ENCODE measurements at places on chromosomes 16 and 17.

DNA sequence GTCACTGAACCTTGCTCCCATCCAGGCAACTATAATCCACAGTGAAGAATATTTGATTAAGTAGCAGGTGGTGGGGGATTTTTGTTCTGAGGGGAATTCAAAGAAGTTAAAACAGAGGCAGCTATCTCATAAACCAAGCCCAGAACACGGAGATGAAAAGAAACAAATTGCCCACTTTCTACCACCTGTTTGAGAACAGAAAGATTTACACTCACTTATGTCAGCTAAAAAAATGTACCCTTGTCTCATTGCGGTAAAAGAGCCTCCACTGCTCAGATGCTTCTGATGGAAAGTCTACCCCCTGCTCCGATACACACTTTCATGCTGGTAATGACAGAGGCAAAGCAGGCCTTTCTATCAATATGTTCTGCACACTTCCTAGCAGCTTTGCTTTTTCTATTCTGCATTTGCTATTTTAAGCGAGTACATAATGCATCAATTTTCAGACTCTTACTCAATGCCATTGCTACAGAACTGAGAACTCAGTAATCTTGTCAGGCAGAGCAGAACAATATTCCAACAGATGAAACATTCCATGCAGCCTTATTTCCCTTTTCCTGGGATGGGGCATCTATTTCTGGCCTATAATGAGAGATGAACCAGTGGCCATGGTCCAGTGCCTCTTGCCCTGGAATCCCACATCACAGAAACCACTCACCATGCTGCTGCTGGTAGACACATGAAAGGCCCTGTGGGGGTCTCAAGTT lies 29.0 kb downstream of the CDK5R1 start:
- DNase-seq = no peak

- DNase-seq = no peak
Measured at GRCh38 chr17:79944821-79945391, 90.8 kb downstream of the TBC1D16 start.

DNA sequence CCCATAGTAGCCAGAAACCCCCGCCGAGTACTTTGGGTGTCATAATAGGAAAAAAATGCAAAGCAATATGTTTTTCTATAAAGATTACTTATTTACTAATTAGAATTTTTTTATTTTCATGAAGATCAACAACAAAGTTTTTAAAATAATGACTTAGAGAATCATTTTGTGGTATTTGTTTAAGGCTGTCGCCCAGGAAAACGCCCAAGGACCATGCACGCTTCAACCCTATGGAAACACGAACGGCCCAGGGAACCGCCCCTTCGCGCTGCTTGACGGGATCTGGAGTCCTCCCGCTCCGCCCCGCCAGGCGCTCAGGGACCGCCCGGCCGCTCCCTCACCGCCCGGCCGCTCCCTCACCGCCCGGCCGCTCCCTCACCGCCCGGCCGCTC lies 408 bp upstream of the KPNA2 start:
- DNase-seq = no peak

DNA sequence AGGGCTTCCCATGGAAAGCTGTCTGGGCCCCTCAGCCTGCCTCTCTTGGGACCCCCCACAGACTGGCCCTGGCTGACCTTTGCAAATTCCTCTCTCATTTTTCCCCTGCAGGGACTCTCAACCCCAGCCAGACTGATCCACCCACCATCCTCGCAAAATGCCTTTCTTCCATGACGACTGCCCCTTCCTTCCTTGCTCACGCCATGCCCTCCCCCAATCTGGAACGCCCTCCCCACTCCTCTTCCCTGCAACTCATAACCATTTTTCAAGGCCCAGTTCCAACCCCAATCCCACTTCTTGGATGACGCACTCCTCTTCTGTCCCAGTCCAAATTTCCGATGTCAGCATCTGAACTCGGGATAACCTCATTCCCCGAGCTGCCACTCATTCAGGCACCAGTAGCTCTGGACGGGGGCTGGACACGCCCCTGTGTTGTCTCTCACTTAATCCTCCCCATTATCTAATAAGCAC lies 1.3 kb upstream of the DNAI2 start:
- DNase-seq = no peak

DNA sequence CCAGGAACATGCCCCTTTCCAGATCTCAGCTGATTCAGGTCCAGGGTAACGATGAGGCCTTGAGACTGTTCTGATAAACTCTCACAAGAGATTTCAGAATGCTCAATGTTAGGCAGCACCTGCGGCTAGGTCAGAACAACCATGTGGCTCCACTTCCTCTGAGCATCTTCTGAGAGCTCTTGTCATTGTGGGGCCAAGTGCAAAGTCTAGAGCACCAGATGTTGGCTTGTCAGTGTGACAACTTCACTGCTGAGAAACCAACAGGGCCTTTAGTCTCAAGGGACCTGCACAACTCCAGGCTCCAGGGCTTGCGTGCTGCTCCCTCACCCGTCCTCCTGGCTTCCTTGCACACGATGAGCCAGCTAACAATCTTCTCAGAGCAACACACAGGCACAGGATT lies 29.0 kb downstream of the FCSK start:
- DNase-seq = peak; percentile 35

Data from GM18507 (cell line).